ENCODE measurements at places on chromosomes 13 and 19.

DNA sequence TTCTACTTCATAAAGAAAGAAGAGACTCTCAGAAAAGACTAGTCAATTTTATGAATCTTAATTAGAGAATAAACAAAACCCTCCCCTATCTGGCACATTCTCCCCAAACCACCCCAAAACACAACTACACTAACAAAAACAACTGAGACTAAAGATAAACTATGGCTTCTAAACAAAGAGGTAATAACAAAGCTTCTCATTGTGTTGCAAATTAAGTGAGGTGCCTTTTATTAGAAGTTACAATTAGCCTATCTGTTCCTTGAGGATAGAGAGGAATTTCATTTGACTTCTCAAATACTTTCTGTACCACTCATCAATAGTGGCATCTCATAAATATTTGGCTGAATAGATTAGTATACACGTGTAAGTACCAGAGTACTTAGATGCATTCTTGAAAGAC, 1196.2 kb downstream of the PCDH9 start:
- DNase-seq: no peak

- DNase-seq: no peak
Observed at GRCh38 chr19:7872306-7873204, 1.6 kb downstream of the PRR36 start.

GRCh38 chr13:76890021-76890420, 3.8 kb upstream of the KCTD12 start:
- DNase-seq: no peak

DNA sequence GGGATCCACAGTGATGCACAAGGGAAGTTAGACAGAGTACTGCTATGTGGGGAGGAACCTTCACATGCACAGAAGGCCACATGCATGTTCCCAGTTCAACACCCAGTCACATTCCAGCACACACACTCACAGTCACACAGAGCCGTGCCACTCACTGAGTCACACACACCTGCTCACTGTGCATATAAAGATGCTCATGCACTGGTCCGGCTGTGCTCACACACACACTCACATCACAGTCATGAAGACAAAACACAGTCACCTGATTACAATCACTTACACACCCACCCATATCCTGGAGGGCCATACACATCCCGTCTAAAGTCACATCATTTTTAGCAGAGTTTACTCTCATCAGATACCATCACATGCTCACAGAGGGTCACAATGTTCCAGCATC, 478 bp downstream of the CLC start:
- DNase-seq: no peak

- DNase-seq: no peak
Observed at GRCh38 chr19:18391509-18392075, 5.6 kb downstream of the GDF15 start.

DNA sequence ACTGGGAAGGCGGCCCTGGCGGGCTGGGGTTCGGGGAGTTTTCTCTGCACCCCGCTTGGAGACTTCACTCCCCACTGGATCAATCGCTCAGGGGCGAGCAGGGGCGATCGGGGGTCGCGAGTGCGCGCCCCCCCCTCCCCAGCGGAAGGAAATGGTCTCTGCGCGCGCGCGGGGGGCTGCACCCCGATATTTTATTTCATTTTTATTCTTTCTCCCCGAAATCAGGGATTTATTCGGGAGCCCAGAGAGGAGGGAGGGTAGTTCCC, 421 bp downstream of the ARID3A start:
- no peak for DNase-seq

DNA sequence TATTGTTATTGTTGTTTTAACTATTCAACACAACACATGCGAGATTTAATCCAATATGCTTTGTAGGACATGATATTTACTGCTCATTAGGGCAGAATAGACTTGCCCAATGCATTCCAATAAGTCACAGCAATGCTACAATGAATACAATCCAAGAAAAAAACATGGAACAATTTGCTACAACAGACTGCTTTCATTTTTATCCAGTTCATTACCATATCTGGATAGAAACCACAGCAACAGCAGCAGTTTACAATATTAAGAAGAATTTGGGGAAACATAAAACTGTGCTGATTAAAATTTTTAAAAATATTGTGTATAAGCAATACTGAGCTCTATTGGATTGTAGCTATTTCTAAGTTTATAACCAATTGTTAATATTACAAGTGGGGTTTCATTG, 833.0 kb downstream of the DIAPH3 start:
- DNase-seq: no peak

GRCh38 chr13:39565036-39565949, 37.7 kb downstream of the LHFPL6 start:
- no peak for DNase-seq

DNA sequence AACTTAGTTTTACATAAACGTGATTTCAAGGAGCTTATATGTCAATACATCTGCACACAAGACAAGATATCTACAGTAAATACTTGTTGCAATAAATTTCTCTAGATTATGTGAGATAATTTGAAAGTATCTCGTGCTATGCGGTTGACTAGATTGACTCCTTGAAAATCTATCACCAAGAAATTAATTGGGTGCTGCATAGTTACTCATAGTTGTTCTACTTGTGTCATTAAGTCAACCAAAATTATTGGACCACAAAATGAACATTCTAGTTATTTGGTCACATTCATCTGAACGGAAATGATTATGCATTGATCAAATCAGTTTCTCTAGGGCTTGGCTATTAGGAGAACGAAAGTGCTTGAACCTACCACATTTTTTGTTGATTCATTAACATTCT, 2291.5 kb downstream of the PCDH9 start:
- no peak for DNase-seq

- no peak for DNase-seq
Observed at GRCh38 chr13:32409001-32409313, 19.0 kb downstream of the N4BP2L1 start.

DNA sequence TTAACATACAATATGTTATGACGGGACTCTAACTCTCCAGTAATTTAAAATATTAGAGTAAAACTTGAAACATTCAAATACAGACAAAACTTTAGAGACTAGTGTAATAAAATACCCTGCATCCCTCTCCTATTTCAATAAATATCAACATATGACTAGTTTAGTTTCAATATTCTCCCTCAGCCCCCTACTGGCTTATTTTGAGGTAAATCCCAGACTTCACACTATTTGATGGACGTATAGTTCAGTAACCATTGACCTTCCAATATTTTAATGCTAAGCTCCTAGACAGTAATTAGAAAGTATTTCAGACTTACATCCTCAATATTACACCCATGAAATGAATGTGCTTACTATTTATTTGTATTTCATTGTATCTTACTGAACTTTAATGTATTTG, 180.7 kb upstream of the STARD13 start:
- no peak for DNase-seq

- DNase-seq: no peak
Observed at GRCh38 chr13:110126391-110126961, 180.5 kb downstream of the COL4A1 start.

DNA sequence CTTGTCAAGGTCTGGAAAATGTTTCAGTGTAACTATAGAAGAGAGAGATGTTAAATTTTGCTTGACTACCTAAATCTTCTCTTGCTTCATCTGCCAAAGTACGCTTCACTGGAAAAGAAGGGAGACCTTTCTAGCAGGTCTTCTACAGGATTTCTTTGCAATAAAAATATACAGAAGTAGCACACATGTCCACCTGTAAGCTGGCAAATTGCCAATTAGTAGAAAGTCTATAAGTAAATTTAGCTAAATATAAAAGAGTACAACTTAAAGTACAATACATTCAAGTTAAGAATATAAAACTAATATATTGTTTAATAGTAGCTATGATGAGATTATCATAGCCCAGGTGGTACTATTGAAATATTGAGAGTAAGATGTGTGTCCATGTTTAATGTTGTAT, 128.5 kb upstream of the EDNRB start:
- DNase-seq: no peak

DNA sequence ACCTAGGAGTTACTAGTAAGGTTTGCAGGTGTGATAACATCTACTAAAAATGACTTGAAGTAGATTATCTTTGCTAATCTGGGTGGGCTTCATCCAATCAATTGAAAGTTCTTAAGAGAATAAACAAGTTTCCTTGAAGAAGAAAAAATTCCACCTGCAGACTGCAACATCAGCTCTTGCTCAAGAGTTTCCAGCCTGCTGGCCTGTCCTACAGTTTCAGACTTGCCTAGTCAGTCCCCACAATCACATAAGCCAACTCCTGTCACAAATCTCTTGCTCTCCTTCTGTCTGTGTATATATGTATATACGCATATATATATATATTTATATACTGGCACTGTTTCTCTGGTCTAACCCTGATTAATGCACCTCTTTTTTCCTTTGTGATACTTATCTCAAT, 67.3 kb upstream of the ITM2B start:
- DNase-seq: no peak

- DNase-seq: no peak
Observed at GRCh38 chr19:10876459-10877240, 5.3 kb downstream of the CARM1 start.

DNA sequence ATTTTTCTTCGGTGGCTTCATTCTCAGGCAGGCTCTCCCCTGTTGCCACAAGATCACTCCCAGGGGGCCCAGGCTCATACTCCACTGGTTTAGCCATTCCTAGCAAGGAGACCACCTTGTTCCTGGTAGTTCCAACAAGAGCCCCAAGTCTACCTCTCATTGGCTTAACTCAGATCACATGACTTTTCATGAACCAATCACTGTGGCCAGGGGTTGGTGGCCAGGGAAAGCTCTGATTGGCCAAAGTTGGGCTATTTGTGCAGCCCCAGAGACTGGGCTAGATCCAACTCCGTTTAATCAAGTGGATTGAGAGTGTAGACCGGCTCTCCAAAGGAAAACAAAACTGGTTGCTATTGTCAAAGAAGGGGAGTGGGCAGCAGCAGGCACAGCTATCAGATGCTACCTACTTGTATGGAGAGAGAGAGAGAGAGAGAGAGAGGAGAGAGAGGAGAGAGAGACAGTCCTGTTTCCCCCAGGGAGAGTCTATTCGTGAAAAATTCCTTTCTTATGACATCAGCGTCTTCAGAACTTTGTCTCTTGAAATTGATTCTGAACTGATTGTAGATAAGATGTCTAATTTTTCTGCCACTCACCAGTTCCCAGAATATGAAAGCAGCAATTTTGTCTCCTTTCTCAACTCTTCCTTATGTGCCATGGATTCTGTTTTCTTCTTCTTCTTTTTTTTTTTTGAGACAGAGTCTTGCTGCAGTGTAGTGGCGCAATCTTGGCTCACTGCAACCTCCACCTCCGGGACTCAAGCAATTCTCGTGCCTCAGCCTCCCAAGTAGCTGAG, 5.9 kb downstream of the CEACAM19 start:
- DNase-seq: no peak

- DNase-seq: no peak
Observed at GRCh38 chr13:72246396-72246795, 379.4 kb upstream of the DACH1 start.

DNA sequence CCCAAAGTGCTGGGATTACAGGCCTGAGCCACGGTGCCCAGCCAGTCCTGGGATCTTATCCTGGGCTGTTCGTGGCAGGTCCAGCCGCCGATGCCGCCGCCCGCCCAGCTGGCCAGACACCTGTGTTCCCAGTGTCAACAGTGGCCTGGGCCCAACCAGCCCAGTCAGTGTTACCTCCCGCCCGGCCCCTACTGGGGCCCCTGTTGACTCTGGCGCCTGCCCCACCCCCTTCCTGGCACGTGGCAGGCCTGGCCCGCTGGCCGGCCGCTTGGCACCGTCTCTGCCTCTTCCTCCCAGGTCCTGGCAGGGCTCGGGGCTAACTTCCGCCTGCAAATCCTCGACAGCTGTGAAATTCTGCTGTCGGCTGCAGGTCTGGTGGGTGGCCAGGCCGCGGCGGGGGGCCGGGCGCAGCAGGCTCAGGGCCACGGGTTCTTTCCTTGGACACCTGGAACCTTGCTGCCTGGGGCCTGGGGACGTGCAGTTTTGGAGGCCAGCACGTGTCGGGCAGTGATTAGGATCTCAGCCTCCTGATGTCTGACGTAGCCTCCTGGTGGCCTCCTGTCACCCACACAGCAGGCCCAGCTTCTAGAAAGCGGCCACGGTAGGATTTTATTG, 9.1 kb downstream of the ARID3A start:
- DNase-seq: no peak

DNA sequence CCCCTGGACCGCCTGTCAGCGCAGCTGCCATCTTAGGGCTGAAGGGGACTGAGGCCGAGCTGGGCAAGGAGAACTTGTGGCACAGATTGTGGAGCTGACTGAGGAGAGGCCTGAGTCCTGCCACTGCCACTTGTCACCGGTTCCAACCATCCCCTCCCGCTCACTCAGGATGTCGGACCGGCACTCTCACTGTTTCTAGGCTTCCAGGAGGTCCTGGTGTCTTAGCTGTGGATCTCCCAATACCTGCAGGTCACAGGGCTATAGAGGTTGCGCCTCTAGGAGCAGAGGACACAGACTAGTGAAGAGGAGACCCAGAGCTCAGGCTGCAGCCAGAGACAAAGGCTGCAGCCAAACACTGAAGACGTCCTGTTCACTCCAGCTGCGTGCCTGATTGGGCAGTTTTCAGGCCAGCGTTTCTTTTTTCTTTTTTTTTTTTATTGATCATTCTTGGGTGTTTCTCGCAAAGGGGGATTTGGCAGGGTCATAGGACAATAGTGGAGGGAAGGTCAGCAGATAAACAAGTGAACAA, 15.3 kb upstream of the ZNF486 start:
- no peak for DNase-seq

- DNase-seq: no peak
Observed at GRCh38 chr19:44824761-44825160, 15.9 kb downstream of the BCAM start.

DNA sequence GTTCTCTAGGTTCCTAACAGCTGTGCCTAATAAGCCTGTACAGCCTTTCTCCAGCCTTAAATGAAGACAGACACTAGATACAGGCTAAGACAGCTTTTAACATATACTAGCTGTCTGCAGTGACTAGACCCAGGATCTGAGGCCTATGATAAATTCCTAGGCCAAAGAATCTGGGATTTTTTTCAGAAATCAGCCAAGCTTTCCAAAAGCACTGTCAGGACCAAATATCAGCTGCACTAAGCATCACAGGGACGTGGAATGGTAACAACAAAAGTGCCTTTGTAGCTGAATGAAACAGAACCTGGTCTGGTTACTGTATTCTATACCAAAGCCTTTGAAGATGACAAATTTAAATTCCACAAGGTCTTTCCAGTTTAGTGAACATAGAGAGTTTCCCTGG, 77.9 kb upstream of the DOCK9 start:
- no peak for DNase-seq

GRCh38 chr13:112740502-112741131, 50.8 kb downstream of the ATP11A start:
- no peak for DNase-seq

- no peak for DNase-seq
Observed at GRCh38 chr13:90686442-90686841, 661.0 kb upstream of the MIR17HG start.

DNA sequence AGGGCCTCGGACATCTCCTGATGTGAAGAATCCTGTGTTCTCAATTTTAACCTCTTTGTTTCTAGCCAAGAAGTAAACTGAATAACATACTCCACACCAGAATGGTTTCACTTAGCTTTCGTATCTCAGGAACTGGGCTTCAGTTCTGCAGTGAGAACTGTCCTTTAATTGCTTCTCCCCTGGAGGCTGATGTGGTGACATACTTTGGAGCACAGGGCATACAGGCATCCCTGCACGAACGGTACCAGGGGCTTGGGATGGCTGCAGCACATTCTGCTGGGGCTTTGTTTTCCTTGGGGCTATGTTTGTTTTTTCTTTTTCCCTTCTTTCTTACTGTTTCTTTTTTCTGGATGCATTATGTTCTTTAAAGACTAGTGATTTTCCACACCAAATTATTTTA, 230.5 kb downstream of the TM9SF2 start:
- DNase-seq: no peak

Data from left kidney (tissue), 8 donors.